Lung (tissue), 17 donors: ENCODE measurements at places on chromosomes 7 and 10.

- DNase-seq, result no peak
Measured at GRCh38 chr7:124310934-124311390, 278.1 kb upstream of the TMEM229A start.

GRCh38 chr10:15290150-15290549, 80.9 kb downstream of the FAM171A1 start:
- DNase-seq, result no peak

DNA sequence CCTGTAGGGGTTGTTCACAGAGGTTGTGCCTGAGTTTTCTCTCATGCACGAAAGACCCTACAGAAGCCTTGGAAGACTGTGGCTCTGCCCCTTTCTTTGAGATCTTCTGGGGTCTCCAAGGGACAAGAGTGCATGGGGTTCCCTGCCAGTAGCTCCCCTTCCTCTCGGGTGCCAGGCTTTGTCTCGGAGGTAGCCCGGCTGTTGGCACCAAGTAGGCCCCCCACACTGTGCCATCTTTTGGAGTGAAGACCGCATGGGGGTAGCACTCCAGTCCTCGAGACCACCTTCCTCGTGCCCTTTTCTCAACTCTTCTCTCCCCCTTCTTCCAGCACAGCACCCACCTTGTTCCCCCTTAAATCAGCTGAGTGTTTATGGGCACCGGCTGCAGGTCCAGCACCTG, 41.6 kb downstream of the OAT start:
- DNase-seq, result no peak

GRCh38 chr7:44172803-44173424, 16.3 kb downstream of the GCK start:
- DNase-seq, result no peak

DNA sequence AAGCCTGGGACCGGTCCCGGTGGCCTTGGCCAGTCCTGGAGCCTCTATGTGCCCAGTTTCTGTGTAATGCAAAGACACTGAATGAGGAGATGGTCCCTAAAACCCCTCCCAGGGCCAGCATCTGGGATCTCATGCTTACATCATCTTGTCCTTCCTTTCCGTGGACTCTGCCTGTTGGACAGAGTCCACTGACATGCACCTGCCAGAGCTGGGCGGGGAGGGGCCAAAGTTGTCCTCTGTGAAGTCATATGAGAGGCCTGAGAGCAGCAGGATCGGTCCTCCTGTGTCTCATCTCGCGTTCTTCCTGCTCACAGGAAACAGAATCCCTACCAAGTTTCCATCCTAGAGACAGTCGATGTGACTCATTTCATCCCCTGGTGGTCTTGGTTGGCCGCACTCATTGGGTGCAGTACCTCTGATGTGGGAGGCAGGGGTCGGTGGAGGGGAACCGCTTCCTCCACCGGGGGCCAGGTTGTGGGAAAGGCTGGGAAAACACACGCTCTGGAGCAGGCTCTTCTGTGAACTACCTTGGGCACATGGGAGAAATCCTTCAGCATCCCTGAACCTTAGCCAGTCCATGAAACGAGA, 389.6 kb upstream of the PODXL start:
- DNase-seq, result no peak

DNA sequence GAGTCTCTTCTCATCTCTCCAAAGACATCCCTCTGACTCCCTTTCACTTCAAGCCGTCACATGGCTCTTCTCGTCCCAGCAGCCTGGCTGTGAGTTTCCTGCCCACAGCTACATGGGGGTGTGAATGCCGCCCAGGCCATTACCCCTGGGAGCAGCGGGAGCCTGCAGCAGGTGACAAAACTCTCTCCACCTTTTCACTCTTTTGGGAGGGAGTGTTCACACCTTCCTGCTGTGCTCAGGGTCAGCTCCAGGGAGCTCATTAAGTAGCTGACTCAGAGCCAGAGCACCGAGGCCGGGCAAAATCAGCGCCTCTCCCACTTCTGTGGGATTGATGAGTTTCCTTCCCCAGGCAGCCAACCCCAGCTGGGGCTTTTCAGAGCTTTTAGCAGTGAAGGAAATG, 271.3 kb downstream of the TYW1 start:
- DNase-seq, result no peak

DNA sequence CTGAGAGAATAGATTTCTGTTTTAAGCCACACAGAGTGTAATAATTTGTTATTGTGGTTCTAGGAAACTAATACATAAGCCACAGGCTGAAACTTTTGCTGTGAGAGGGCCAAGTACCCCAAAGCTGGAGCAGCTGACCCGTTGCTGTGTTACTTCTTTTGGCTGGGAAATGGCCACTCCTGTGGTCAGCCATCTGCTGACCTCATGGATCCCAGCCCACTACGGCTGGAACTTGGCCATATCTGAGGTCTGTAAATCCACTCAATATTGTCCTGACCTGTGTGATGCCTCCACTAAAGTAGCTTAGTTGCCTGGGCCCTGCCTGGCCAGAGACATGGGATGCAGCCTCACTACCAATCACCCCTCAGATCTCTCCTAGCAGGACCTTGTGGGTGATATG, 17.4 kb upstream of the LOXL4 start:
- no peak for DNase-seq

DNA sequence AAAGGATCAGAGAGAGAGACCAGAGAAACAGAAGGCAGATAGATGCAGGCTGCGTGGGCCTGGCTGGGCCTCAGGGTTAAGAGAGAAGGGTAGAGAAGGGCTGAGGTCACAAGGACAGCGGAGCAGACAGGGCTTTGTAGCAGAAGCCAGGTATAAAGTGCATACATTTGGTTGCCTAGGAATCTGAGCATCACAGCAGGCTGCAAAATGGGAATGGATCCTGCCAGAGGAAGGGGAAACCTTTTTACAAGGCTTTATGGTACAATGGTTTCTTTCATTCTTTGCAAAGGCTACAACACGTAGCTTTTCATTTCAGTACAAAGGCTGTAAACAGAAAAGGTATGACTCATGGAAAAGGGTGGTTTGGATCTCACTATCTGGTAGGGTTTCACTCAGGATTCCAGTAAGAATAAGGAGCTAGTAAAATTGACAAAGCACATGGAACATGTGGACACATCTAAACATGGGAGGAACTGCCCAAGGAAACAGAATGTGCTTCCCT, 275.1 kb downstream of the DOCK4 start:
- no peak for DNase-seq

GRCh38 chr7:159328096-159328495, 183.4 kb upstream of the VIPR2 start:
- no peak for DNase-seq

DNA sequence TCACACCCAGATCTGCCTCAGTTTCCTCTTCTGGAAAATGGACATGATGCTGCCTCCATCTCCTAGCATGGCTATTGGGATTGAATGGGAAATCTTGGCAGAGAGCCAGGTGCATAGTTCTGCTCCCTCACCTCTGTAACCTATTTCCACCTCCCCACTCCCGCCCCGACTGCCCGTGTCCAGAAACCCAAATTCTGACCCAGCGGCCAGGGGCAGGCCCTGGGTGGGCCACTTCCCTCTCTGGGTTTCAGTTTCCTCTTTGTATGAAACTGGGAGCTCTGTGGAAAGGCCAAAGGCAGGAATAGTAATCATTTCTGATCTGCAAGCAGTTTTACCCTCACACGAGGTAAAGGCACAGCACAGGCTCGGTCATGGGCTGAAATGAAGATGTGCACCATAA, 74.1 kb upstream of the DUSP5 start:
- DNase-seq, result no peak

GRCh38 chr10:62464308-62464707, 90.1 kb downstream of the ZNF365 start:
- DNase-seq, result no peak

- no peak for DNase-seq
Measured at GRCh38 chr10:18474118-18474455, 177.3 kb downstream of the NSUN6 start.

- DNase-seq, result no peak
Measured at GRCh38 chr7:81574723-81575326, 195.0 kb downstream of the HGF start.

GRCh38 chr10:15558136-15558535, 161.6 kb downstream of the ITGA8 start:
- no peak for DNase-seq

DNA sequence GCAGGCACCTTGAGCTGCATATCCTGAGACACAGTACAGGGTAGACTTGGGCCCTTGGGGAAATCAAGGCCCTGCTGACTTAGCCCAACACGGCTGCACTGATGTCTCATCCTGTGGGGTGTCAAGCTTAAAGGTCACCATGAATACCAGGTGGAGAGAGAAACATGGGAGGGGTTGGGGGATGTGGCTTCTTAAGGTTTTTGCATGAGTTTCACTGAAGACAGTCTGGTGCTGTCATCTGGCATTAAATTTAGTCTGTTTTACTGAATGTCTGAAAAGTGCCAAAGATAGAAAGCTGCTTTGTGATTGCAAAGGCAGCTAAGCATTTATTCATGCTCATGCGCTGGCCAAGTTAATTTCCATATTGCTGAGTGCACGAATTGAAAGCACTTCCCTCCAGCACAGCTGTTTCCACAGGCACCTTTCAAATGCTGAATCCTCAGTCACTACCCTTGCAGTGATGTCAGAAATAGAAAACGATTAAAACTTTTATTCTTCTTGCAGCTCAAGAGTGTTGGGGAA, 102.1 kb downstream of the OSBPL3 start:
- peak; percentile 43 for DNase-seq

DNA sequence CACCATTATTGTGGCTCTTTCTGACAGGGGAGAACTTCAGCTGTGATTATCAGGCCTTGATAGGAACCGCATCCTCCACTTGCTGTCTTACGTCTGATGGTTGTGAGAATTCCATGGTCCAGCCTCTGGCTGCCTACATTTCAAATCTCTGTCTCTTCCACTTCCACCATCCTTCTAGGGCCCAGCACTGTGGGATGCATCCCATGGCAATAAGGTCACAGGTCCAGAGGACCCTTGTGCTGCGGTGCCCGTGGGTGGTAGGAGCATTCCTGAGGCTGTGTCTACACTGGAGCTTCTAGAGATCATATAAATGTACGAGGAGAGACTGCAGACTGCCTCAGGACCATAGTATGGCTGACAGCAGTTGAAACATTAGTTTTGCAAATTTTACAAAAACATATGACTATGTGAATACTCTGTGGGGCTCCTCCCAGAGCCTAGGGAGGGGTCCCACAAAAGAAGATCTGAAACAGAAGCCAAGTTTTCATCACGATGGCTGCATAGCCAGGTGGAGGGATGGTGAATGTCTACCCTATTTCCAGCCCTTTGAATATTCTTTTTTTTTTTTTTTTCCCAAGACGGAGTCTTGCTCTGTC, 11.8 kb downstream of the CALML3 start:
- DNase-seq, result no peak

GRCh38 chr10:111209692-111210091, 132.9 kb downstream of the ADRA2A start:
- DNase-seq, result no peak

GRCh38 chr10:29535778-29536453, 98.9 kb downstream of the SVIL start:
- no peak for DNase-seq

- DNase-seq, result no peak
Measured at GRCh38 chr10:15122477-15123030, 25.4 kb downstream of the RPP38 start.

DNA sequence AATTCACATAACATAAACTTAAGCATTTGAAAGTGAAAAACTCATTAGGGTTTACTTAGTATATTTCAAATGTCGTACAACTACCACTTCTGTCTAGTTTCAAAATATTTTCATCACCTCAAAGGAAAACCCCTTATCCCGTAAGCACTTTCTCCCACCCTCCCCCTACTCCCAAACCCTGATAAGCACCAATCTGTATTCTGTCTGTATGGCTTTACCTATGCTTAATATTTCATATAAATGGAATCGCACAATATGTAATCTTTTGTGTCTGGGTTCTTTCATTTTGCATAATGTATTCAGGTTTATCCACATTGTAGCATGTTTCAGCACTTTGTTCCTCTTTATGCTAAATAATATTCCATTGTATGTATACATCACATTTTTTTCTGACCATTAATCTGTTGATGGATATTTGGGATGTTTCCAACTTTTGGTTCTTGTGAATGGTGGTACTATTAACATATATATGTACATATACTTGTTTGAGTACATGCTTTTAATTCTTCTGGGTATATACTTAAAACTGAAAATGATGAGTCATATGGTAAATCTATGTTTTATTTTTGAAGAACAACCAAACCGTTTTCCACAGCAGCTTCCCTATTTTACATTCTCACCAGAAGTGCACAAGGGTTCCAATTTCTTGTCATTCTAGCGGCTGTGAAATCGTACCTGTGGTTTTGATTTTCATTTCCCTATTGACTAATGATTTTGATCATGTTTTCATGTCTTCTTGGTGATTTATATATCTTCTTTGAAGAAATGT, 6.2 kb upstream of the STARD3NL start:
- DNase-seq, result no peak

DNA sequence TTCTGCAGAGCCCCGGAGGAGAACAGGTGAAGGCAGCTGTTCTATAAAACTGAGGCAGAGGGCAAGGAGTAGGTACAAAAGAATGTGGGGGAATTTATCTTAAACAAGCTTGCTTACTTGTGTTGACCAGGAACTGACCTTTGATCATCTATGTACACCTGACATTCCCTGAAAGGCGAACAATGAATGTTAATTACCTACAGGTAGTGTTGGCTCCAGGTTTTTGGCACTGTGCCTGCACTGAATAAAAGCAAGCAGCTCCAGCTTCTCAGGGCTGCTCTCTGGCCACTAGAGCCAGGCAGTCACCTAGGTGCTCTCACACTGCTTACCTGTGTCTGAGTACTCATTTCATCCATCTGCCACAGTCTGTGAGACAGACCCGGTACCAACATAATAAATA, 87.0 kb downstream of the RAPGEF5 start:
- DNase-seq, result no peak

DNA sequence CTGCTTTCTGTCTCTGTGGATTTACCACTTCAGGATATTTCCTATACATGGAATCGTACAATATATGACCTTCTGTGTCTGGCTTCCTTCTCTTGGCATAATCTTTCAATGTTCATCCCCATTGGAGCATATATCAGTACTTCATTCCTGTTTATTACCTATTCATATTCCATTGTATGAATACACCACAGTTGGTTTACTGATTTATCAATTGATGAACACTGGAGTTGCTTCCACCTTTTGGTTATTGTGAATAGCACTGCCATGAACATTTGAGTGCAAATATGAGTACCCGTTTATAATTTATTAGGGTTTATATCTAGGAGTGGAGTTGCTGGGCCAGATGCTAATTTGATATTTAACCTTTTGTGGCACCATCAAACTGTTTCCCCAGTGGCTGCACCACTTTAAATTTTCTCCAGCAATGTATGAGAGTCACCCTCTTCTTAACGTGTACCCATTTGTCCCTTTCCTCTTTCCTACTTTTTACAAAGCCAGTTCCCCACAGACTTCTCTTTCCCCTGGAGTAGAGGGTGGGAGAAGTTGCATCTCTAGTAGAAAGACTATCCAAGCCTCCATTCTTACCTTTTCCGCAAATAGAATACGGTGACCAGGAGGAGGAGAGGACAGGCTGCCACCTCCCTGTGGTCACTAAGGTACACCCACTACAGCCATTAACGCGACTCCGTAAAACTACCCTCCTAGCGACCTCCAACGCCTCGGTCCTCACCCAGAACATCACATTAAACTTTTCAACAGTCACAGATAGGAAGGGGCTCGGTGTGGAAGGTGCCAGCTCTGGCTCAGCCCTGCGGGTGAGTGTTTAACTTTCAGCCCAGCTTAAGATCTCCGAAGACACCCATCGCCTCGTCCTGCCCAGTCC, 25.6 kb downstream of the SCD start:
- DNase-seq, result no peak

- DNase-seq, result no peak
Measured at GRCh38 chr7:124457841-124458240, 307.8 kb downstream of the GPR37 start.

- DNase-seq, result no peak
Measured at GRCh38 chr7:127390817-127391590, 1.5 kb downstream of the ZNF800 start.
